NCI-H226 (cell line): ENCODE measurements at places on chromosomes 13 and 19.

- no peak for DNase-seq
Measured at GRCh38 chr19:46654621-46655152, 6.3 kb downstream of the DACT3 start.

DNA sequence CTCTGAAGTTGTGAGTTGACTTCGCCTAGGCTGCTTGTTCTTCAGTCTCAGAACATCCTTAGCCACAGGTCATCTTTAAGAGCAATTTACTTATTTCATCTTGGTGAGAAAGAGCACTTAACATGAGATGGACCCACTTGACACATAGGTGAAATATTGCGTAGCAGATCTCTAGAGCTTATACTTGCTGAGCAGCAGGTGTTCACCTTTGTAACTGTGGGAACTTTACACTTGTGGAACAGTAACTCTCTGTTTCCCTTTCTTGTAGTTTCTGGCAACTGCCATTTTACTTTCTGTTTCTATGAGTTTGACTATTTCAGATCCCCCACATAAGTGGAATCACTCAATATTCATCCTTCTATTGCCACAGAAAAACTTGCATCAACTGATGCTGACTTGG lies 95.7 kb downstream of the SLC10A2 start:
- no peak for DNase-seq

DNA sequence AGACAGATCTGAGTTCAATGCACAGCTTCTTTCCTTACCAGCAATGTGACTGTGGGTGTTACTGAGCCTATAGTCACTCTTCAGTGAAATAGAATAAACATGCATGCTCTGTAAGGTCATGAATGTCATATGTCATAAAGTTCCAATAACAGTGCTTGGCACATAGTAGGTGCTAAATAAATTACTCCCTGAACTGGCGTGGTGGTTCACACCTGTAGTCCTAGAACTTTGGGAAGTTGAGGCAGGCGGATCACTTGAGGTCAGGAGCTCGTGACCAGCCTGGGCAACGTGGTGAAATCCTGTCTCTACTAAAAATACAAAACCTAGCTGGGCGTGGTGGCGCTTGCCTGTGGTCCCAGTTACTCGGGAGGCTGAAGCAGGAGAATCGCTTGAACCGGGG lies 13.2 kb downstream of the WBP4 start:
- no peak for DNase-seq

GRCh38 chr13:35716729-35717128 lies 240.2 kb upstream of the MAB21L1 start:
- DNase-seq = no peak

DNA sequence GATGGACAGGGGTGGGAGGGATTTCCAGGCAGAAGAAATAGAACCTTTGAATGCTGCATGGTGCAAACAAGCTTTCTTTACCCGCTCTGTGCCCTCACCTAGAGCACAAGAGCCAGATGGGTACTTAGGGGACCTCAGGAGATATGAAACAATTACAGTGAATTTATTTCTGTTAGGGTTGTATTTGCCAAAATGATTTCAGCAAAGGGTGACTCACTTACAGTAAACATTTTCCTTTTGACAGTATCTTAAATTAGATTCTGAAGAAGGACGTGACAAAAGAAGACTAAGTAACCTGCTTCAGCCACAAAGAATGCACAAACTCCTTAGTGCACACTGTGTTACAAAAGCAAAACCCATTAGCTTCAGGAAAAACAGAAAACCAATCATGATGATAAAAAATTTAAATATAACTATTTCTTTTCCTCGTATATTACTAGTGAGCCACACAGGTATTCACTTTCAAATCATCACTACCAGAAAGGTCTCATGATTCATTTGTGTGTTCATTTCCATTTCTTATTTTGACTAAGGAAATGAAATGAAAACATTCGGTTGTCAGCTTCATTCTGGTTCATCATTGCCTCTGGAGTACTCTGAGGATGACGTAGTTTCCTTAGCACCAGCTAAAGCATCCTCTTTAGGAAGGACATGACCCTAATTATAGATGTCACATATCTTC lies 158.8 kb downstream of the NHLRC3 start:
- no peak for DNase-seq

DNA sequence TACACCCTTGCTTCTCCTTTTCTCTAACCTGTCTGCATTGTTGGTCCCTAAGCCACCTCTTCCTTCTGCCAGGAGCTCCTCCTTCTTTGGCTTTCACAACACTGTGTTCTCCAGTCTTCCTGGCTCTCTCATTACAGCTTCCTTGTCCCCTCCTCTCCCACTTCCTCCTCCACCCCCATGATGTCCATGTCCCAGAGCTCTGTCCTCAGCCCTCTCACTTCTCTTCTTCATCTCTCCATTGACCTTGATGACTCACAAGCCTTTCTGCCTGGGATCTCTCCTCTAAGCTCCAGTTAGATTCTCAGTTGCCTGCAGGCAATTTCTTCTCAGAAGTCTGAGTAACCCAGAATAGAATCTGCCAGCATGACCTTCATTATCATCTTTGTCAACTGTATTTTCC lies 100.3 kb upstream of the WASF3 start:
- peak; percentile 24 for DNase-seq

GRCh38 chr19:54017261-54017660 lies 25.8 kb downstream of the CACNG6 start:
- DNase-seq = peak; percentile 100

DNA sequence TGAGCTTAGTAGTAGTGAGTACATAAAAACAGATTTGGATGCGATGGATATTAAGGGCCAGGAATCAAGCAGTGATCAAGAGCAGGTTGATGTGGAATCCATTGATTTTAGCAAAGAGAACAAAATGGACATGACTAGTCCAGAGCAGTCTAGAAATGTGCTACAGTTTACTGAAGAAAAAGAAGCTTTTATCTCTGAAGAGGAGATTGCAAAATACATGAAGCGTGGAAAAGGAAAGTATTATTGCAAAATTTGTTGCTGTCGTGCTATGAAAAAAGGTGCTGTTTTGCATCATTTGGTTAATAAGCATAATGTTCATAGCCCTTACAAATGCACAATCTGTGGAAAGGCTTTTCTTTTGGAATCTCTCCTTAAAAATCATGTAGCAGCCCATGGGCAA lies 11.4 kb downstream of the CHAMP1 start:
- no peak for DNase-seq

DNA sequence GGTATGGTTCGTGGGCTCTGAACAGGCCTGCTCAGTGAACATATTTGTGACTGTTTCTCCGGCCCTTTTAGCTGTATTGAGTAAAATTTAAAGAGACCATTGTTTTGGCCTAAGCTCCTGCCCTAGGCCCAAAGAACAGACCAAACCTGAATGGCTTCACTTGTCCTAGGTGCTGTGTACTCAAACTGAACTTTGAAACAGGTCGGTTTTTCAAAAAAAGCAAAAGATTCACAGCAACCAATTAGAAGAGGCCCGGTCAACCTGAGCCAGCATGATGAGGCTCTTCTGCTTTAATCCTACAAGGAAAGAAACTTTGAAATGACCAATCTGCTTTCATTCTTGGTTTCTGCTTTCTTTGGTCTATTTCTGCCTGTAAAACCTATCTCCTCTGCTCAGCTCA lies 50.6 kb downstream of the USPL1 start:
- DNase-seq = no peak

- DNase-seq = no peak
Measured at GRCh38 chr19:18972301-18972811, 31.3 kb upstream of the HOMER3 start.
